ENCODE measurements at places on chromosomes 4 and X.
A peak's percentile ranks its signal among the peaks of the same experiment; 100 is the strongest.

- no peak for DNase-seq
These were observed 14.2 kb downstream of the BST1 start for GRCh38 chr4:15717086-15717485.

DNA sequence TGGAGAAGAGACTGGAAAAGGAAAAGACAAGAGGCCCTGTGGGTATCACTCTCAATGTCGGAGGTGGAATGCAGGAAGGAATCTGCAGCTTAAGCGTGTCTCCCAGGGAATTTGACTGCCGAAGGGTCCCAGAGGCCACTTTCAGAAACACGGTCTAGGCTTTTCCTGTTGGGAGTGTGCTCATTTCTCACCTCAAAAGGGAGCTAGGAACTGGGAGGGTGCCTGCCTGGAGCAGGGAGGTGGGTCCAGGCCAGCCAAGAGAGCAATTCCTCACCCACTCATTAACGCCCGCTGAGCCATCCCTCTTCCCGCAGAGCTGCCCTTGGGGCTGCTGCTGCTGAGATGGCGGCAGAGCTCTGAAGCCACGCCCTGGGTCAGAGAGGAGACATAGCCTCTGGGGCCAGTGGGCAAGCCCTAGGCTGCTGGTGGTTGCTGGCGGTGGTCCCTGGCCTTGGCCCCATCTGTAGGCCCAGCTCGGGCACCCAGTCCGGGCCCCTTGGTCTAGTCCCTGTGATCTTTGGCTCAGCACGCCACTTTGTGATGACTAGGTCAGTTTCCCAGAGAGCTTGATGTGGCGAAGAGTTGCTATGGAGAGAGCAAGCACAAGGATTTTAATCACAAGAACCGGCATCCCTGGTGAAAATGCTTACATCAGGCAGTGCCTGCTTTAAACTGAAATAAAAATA lies 4.1 kb downstream of the ZNF185 start:
- DNase-seq: no peak

DNA sequence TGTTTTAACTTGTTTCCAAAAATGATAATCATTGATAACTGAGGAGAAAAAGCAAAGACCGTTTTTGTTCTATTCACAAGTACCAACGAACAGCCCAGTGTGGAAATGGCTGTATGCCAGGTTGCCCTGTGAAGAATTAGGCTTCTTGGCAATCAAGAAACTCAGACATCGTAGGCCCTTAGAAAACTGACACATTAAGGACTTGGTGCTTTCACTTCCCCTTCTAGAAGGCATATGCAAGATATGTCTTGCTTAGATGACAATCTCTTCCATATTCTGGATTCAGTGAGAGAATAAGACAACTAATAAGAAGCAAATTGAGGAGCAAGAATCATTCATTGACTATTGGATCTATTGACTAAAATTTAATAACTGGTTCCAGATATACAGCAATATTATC lies 56.6 kb downstream of the ANAPC10 start:
- no peak for DNase-seq

GRCh38 chr4:54687887-54688841 lies 30.4 kb downstream of the KIT start:
- DNase-seq: no peak

- no peak for DNase-seq
These were observed 30.6 kb upstream of the GC start for GRCh38 chr4:71814433-71814832.

DNA sequence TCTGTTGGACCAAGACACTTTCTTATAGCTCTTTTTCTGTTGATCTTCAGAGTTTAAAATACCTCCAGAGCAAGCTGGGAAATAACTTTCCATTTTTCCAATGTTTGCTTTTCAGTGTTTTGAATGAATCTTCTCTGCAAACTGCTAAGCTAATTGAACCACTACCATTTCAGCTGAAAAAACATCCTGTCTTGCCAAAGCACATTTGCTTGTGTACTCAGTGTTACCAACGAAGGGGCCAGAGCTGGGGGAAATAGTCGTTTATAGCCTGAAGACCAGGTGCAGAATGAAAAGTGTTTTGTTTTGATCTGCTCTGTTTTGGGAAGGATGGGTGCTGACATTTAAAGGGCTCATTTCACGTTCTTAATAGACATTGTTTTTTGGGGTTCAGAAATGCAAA lies 88.4 kb upstream of the CLNK start:
- DNase-seq: no peak

DNA sequence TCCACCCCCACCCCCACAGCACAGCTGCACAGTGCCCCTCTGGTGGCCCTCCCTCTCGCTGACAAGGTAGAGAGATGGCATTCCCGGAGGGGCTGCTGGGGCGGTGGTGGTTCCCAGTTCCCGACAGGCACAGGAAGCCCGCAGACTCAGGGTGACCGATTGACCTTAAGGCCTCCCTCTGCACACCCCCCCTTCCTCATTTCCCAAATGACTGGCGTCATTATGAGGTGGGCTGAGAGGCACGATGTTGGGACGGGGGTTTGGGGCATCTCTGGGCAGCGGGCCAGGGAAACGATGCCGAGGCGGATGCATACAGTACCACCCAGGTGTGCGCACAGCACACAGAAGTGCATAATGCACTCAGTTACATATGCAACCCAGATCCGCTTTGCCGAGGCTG lies 3.5 kb upstream of the TIMP1 start:
- no peak for DNase-seq

DNA sequence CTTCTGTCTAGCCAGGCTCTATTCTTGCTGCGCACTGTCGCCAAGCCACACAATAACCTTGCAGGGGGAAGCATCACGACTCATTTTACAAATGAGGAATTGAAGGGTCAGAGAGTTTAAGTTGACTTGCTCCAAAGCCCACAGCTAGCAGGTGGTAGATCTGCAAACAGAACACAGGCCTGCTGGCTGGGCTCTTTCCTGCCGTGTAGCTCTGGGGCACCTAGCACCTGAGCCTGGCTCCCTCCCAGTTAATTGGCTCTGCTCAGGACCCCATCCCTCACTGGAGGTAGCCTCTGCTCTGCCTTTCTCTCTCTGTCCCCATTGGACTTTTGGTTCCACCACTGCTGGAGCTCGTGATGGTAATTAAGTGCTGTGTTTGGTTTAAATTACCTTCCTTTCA lies 98.5 kb downstream of the NSUN7 start:
- no peak for DNase-seq

GRCh38 chrX:39602195-39602594 lies 495.6 kb downstream of the BCOR start:
- no peak for DNase-seq

- no peak for DNase-seq
These were observed 37.2 kb upstream of the BDH2 start for GRCh38 chr4:103136671-103137445.

GRCh38 chrX:150338615-150339014 lies 24.5 kb upstream of the MAMLD1 start:
- no peak for DNase-seq

GRCh38 chr4:139672732-139673131 lies 7.1 kb downstream of the MGST2 start:
- no peak for DNase-seq

DNA sequence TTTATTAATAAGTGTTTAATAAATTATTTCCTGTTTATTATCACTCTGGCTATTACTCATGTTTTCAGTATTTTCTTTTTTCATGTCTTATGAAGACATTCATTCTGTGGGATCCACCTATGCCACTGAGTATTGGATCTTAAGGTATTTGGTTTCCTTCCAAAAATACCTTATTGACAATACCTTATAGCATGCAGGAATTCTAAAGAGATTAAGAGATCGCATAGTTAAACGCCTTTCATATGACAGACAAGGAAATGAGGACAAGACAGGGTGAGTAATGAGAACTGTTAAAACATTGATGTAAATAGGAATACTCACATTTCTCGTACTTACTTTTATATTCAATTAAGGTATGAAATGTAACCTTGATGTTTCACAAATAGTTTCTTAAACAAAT lies 38.2 kb upstream of the TMPRSS11B start:
- no peak for DNase-seq

- no peak for DNase-seq
These were observed 119.3 kb downstream of the ASB9 start for GRCh38 chrX:15150586-15150985.

GRCh38 chr4:101556842-101557241 lies 209.5 kb upstream of the PPP3CA start:
- DNase-seq: no peak

DNA sequence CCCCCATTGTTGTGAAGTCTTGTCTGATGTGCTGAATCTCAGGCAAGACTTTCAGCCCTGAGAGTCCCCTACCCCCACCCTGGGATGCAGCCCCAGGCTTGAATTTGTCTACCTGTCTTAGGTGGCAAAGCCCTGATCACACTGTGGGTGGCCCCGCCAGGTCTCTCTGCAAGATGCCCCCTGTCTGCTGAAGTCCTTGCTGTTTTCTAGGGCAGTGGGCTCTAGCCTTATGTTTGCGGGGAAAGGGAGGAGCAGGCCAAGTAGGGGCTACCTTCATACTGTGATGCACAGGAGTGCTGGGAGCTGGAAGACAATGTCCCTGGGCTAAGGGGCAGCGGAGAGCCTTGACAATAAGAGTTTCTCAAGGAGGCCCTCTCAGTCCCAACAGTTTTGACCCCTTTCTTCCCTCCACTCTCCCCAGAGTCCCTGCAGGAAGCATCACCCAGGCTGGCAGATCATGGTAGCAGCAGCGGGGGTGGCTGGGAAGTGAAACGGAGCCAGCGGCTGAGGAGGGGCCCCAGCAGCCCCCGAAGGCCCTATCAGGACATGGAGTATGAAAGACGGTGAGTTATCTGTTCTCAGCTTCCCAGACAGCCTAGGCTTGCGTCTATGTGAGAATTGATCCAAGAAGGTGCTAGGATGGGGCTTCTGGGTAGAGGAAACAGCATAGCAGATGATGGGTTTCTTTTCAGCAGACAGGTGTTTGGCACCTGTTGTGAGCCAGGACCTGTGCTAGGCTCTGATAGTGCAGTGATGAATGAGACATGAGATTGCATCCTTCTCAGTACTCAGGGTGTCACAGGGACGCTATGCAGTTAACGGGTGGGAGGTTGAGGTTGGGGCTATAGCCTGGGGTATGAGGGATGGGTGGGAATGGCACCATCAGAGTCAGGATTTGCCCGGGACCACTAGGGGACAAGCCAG lies 2.2 kb downstream of the RBM10 start:
- DNase-seq: no peak

DNA sequence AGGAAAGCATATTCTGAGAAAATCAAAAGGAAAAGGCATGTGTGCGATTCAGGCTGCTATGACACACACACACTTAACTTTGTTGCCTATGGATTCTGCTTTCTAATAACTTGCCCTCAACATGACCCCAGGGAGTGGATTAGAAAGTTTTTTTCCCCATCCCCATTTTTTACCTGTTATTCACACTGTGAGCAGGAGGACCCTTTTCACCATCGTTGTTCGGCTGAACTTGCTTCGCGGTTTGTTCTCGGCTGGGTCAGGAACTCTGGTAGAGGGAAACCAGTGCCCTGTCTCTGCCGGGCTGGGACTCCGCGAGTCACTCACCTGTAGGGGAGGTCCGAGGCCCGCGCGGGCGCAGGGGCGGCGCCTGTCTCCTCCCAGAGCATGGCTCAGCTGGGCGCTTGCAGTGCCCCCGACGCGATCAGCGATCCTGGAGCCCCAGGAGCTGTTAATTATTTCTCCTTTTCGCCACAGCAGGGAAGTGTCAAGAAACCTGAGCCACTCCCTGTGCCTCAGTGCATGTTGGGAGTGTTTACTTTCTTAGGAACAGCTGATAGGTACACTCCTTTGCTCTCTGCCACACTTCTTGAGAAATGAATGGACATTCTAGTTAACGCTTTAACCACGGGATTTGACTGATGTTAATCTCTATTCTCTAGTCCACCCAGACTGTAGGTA lies at the start of gene RASSF6:
Gene RASSF6, minus strand, starts transcription at position 322 of the 678 bp plus-strand sequence. CDS start 8,641 bp downstream, outside the sequence.
- DNase-seq: peak; percentile 71

DNA sequence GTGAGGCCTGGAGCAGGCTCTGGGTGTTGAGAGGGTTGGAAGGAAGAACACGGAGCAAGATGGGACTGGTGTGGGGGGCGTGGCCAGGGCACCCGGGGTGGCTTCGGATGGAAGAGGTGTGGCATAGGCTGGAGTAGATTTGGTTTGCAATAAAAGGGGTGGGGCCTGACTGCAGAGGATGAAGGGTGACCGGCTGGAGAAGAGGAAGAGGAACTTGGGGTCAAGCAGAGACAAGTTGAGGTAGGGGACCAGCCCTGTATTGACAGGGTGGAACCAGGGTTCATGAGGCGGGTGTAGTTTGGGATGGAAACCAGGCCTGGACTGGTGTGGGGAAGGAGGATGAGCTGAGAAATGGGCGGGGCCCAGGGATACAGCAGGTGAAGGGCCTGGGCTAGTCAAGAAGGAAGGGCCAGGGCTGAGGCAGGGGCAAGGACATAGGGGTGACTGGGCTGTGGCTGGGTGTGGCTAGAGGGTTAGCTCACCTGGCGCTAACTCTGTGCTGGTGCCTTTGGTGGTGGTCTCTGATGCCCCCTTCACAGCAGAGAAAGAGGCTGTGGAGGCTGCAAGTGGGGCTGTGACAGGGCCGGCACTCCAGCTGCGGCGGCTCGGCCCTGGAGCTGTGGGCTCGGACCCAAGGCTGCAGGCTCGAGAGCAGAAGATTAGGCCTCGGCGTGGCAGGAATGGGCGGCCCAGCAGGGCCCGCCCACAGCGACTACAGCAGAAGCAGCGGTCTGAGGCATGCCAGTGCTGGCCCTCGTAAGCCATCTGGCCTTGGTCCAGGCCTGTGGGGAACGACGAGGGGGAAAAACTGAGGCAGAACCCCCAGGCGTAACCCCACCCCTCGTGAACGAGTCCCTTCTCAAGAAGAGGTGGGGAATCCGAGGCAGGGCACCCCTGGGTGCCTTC lies 5.0 kb downstream of the PLP2 start:
- DNase-seq: peak; percentile 63

DNA sequence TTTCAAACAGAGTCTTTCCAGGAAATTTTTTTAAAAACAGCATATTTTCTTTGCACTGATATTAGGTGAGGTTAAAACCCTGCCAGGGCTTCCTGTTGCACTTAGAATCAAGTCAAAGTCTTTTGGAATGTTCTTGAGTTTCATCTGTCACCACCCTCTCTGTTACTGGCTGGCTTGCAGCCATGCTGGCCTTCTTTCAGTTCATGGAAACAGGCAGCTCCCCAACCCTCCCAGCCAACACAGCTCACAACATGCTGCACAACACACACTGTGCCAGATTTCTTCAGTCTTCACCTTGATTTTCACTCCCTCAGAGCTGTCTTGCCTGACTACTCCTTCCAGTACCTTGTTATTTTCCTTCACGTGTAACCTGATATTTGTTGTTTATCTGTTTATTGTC lies 129.5 kb downstream of the KCNIP4 start:
- DNase-seq: no peak

- DNase-seq: no peak
These were observed 24.8 kb upstream of the CYBB start for GRCh38 chrX:37755025-37755424.
